ENCODE measurements at places on chromosomes 3 and 15. TPM values are rescaled to one million over a fixed set of nuclear protein-coding genes. Genes with fewer than 3 reads are reported as not detected.

CYP8B1 gene
- total RNA-seq, result not detected

RASSF1 gene
- 15.9 TPM for total RNA-seq

MNS1 gene
- total RNA-seq, result 16.2 TPM

ACKR2 gene
- total RNA-seq, result 1.0 TPM

LINGO1 gene
- not detected for total RNA-seq
